Heart right ventricle (tissue), 16 donors: ENCODE measurements at places on chromosomes 7 and 10.

DNA sequence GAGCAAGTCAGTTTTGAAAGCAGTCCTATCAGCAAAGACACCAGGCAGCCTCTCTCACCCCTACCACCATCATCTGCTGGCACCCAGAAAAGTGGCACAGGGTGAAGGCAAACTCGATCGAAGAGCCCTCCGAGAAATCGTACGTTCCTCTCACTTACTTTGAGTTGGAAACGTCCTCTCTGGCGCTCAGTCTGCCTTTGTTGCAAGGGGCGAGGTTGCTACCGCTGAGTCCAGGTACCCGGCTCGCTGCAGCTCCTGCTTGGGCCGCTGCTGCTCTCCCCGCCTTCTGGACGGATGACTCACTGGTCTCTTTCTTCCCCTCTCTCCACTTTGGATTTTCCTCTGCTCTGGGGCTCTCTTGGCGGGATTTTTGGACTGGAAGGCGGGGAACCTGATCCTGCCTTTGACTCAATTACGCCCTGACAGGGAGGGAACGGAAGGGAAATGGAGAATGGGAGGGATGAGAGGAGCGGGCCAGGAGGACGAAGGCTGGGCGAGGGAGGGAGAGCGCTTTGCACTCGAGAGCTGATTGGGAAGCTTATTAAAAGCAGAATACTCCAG, at the start of gene PTN:
PTN (minus strand) TSS at position 453 of the 561 bp plus-strand sequence. CDS start 88,760 bp downstream, outside the sequence.
- H3K4me1 ChIP-seq: no peaks in the 10 kb centered on the region
- DNase-seq: peak; percentile 38
- H3K36me3 ChIP-seq: no peaks in the 10 kb centered on the region
- peak within 1 kb of the TSS; percentile 17 for H3K27ac ChIP-seq
- H3K27me3 ChIP-seq: no peaks in the 10 kb centered on the region

DNA sequence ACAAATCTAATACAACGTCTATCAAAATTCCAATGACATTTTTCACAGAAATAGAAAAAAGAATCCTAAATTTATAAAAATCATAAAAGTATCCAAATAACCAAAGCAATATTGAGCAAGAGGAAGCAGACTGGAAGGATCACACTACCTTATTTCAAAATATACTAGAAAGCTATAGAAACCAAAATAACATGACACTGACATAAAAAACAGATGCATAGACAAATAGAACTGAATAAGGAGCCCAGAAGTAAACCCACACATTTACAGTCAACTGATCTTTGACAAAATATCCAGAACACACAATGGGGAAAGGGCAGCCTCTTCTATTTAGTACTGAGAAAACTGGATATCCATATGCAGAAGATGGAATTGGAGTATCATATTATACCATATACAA, 217.5 kb downstream of the MACC1 start:
- no peak for DNase-seq
- H3K27me3 ChIP-seq: no peaks in the 10 kb centered on the region
- H3K4me3 ChIP-seq: no peak overlapping the region

GRCh38 chr10:129021594-129022304, 445.3 kb upstream of the MGMT start:
- peak; percentile 22 for DNase-seq
- no peaks in the 10 kb centered on the region for H3K4me1 ChIP-seq
- H3K4me3 ChIP-seq: no peak overlapping the region
- no peaks in the 10 kb centered on the region for H3K36me3 ChIP-seq
- no peaks in the 10 kb centered on the region for H3K27me3 ChIP-seq

DNA sequence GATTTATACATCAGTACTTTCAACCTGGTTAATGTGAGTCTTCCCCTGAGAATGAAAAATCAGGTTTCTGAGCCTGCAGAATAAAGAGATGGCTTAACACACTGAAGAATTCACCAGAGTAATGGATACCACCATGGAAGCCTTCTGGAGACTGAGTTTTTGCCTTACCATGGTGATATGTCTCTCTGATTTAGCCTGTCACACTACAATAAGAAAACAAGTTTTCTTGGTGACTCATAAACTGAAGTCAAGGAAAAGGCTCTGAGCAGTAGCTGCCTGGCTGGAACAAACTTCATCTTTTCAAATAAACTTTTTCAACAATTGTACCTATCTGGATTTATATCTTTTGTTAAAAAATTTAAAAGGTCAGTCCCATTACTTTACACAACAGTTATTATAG, 229.0 kb downstream of the PRPF18 start:
- no peaks in the 10 kb centered on the region for H3K27me3 ChIP-seq
- H3K4me3 ChIP-seq: no peak overlapping the region

GRCh38 chr7:105853931-105854419, 22.4 kb downstream of the ATXN7L1 start:
- no peaks in the 10 kb centered on the region for H3K36me3 ChIP-seq
- H3K27me3 ChIP-seq: no peaks in the 10 kb centered on the region
- no peak overlapping the region for H3K4me3 ChIP-seq
- H3K27ac ChIP-seq: no peak overlapping the region
- H3K4me1 ChIP-seq: peaks cover 5% of the 10 kb centered on the region

DNA sequence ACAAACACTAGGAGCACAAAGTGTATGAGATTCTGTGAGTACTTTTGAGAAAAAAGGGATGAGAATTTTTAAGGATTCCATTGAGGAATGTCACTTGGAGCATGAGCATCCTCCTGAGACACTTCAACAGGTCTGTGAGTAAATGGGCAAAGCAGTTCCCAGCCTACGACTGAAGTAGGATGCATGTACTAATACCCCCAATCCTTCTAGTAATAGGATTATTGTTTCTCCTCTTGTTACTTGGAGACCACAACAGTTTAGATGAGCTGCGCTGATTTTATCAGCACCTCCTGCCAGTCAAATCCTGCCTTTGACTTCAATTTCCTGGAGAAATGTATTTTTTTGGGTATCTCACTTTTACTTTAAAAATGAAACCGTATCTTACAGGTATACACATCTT, 820 bp downstream of the BBS9 start:
- DNase-seq: no peak
- H3K27ac ChIP-seq: no peak overlapping the region
- H3K4me3 ChIP-seq: peak overlapping the region; percentile 68
- no peaks in the 10 kb centered on the region for H3K27me3 ChIP-seq
- peaks cover 22% of the 10 kb centered on the region for H3K4me1 ChIP-seq
- no peaks in the 10 kb centered on the region for H3K36me3 ChIP-seq

DNA sequence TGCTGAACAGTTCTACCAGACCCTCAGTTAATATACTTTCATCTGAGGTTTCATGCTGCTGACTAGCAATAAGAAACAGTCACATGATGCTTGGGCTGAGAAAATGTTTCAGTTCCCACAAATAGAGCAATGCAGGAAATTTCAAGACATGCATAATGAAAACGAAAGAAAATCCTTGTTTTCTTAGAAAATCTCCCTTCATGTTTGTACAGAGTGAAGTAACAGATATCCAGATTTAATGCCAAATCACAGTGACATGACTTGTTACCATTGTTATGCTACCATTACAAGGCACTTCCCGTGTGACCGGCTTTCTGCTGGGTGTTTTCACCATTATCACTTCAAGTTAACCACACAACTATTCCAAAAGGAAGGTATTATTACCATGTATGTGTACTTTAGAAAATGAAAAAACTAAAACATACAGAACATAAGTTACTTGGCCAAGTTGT, 121.7 kb downstream of the DOCK4 start:
- H3K27ac ChIP-seq: peak overlapping the region; percentile 10
- no peak overlapping the region for H3K4me3 ChIP-seq
- no peaks in the 10 kb centered on the region for H3K36me3 ChIP-seq
- DNase-seq: no peak
- H3K4me1 ChIP-seq: peaks cover 47% of the 10 kb centered on the region
- no peaks in the 10 kb centered on the region for H3K27me3 ChIP-seq

- DNase-seq: no peak
- no peak overlapping the region for H3K27ac ChIP-seq
- H3K36me3 ChIP-seq: no peaks in the 10 kb centered on the region
- H3K4me1 ChIP-seq: peaks cover 3% of the 10 kb centered on the region
These were observed 23.7 kb downstream of the PRKAR2B start for GRCh38 chr7:107068156-107068555.

GRCh38 chr7:128373606-128374005, 12.1 kb upstream of the PRRT4 start:
- H3K36me3 ChIP-seq: no peaks in the 10 kb centered on the region
- no peak for DNase-seq
- H3K27ac ChIP-seq: no peak overlapping the region
- H3K4me1 ChIP-seq: no peaks in the 10 kb centered on the region
- no peak overlapping the region for H3K4me3 ChIP-seq

- no peaks in the 10 kb centered on the region for H3K36me3 ChIP-seq
- peak; percentile 65 for DNase-seq
- no peak overlapping the region for H3K4me3 ChIP-seq
These were observed 96.7 kb downstream of the ZRANB1 start for GRCh38 chr10:125038637-125039036.

DNA sequence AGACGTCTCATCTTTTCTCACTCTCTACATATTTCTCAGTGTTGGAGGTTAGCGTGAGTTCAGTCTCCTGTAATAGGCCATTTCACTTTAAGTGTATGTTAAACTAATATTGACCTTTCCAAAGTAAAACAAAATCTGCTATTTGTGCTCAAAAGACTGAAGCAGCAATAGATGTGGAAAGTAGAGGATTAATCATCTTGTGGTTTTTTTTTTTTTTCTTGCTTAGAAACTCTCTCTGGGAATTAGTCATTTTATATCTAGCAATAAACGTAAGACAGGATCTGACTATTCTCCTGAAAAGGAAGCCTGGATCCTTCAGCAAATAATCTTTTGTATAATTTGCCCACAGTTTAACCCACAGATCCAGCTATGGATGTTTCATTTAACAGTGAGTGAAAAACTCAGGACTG, 81.7 kb downstream of the NRP1 start:
- peaks cover 85% of the 10 kb centered on the region for H3K4me1 ChIP-seq
- peak overlapping the region; percentile 84 for H3K27ac ChIP-seq
- peaks cover 8% of the 10 kb centered on the region for H3K36me3 ChIP-seq
- H3K4me3 ChIP-seq: no peak overlapping the region

DNA sequence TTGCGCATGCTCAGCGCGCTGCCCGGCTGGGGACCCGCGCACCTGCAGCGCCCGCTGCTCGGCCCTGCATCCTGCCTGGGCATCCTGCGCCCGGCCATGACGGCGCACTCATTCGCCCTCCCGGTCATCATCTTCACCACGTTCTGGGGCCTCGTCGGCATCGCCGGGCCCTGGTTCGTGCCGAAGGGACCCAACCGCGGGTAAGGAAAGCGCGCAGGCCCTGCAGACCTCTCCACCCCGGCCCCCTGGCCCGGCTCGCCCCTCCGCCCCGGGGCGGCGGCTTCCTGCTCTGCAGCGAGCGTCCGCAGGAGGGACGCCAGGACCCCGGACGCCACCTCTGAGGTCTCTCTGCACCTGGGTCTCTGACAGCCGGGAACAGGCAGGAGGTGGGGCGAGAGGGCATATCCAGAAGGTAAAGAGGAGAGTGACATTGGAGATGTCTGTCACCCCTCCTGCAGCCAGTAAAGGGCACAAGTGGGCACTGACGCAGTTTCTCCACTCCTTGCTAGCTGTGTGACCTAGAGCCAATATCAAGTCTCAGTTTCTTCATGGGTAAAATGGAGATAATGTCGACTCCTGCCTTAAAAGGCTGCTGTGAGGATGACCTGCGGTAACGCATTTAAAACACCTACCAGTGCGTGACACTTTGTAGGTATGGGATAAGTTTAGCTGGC, 338 bp downstream of the ATP6V0E2 start:
- peak overlapping the region; percentile 91 for H3K4me3 ChIP-seq
- DNase-seq: no peak
- no peaks in the 10 kb centered on the region for H3K27me3 ChIP-seq
- H3K4me1 ChIP-seq: peaks cover 22% of the 10 kb centered on the region
- H3K36me3 ChIP-seq: no peaks in the 10 kb centered on the region

DNA sequence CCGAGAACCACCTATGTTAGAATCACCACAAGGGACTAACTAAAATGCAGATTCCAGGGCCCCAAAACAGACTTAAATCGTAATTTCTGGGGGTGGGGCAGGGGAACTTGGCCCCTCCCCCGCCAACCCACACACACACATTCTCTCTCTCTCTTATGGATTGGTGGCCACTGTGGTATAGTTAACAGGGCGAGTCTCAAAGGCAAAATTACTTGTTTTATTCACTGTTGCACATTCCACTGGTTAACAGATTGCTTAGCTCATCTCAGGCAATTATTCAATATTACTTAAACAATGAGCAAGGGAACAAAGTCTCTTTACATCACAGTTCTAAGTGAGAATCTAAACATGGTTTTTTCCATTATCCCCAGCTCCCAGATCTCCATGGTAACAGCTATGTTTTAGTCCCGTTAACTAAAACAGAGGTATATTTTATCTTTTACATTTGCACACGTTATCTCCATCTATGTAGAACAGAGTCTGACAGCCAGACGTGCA, 38.5 kb downstream of the IGF2BP3 start:
- no peak for DNase-seq
- H3K27ac ChIP-seq: no peak overlapping the region
- H3K4me1 ChIP-seq: no peaks in the 10 kb centered on the region
- peaks cover 44% of the 10 kb centered on the region for H3K27me3 ChIP-seq
- no peak overlapping the region for H3K4me3 ChIP-seq
- no peaks in the 10 kb centered on the region for H3K36me3 ChIP-seq

DNA sequence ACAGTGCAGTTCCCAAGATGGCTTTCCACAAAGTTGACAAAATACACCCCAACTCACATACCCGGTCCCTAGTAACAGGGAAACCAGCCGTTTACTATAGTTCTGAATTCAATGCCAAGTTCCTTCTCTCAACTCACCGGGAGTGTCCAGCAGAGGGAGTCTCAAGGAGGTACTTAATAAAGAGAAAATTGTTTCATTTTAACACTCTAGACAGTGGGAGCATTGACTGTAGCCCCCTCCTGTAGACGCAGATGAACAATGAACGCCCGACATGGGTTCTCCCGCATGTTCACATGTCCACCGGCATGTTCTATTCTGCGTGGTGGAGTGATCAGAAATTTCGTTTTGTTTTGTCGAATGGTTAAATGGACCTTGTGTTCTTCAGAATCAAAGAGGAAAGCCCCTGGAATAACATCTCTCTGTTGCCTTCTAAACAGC, 1.9 kb downstream of the HIPK2 start:
- peaks cover 60% of the 10 kb centered on the region for H3K4me1 ChIP-seq
- peak overlapping the region; percentile 96 for H3K27ac ChIP-seq
- H3K4me3 ChIP-seq: peak overlapping the region; percentile 75
- H3K36me3 ChIP-seq: peaks cover 20% of the 10 kb centered on the region

DNA sequence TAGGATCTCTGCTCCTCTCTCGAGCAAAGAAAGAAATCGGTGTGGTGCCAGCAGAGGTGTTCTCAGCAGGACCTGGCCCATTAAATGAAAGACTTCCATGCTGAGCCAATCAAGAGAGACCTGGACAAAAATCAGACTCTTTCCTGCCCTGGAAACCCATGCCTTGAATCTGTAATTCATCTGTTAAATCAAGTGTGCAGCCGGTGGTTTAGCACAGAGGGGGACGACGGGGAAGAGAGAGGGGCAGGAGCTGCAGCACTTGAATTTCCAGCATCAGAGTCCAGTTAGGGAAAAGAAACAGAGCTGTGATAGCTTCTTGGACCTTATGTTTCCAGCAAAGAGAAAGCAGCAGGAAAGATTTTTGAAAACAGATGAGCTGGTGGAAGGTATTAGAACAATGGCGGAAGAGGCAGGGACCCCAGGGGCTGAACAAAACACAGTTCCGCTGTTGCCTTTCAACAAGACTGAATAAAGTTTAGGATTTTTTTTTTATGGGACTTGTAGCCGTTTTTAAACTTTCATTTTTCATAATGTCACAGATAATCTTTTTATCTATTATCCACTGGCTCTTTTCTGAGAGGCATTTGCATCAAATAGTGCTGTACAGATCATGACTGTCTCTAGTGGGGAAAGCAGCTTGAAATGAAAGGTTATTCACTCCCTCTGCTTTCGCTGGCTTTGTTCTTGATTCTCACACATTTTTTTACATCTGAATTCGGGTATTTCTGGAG, 543.6 kb upstream of the GALNT17 start:
- no peaks in the 10 kb centered on the region for H3K27me3 ChIP-seq
- no peak overlapping the region for H3K4me3 ChIP-seq
- no peak for DNase-seq
- H3K4me1 ChIP-seq: no peaks in the 10 kb centered on the region
